Stimulated activated naive B cell treated with anti-CD40 and anti-IgM and Interleukin-4, amounts not matched to agents 10 μg/mL and 1 μg/mL and 100 μg/mL, for 72 hours (primary cell): ENCODE measurements at places on chromosomes 7 and 10.

- no peak for DNase-seq
Measured at GRCh38 chr7:132758986-132759385, 182.7 kb upstream of the PLXNA4 start.

DNA sequence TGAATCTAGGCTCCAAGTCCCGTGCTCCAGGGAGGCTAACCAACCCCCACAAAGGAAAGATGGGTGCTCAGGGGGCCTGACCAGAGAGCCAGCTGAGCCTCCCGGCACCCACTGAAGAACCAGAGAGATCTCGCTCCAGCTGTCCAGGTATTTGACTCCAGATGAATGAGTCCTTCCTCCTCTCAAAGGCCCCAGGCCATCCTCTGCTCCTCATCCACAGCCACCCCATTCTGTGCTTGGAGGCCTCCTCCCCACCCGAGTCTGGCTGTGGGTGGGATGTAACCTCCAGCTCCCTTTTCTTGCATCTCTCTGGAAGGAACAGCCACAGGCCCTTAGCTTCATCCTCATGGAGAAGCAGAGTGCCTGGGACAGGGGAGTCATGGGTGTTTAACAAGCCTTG is 44.6 kb downstream of the VSTM4 start:
- DNase-seq: no peak

GRCh38 chr10:68238371-68238770 is 6.5 kb upstream of the ATOH7 start:
- no peak for DNase-seq

- no peak for DNase-seq
Measured at GRCh38 chr7:151361193-151361959, 19.8 kb downstream of the NUB1 start.

DNA sequence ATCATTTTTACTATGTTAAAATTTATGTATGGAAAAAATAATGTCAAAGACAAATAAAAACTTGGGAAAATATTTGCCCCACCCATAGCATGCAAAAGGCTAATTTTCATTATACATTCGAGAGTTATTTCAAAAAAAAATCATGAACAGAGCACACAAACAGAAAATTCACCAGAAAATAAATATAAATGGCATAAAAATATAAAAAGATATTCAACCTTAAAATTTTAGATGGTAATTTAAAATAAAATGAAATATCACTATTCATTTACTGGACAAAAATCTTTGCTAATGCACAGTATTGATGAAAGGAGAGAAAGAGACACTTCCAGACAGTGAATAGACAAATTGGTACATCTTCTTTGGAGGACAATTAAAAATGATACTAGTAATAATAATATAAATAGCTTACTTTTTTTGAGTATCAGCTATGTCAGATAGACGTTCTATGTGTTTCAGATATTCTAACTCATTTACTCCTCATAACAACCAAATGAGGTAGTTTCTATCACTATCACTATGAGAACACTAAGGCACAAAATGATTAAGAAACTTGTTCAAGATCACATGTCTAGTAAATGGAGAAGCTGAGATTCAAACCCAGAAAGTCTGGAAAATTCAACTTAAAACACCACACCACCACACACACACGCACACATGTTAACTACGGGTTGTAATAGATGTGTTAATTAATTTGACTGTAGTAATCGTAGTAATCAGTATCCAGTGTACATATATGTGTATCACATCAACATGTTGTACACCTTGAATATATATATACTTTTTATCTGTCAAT is 63.0 kb downstream of the CCDC71L start:
- DNase-seq: no peak

DNA sequence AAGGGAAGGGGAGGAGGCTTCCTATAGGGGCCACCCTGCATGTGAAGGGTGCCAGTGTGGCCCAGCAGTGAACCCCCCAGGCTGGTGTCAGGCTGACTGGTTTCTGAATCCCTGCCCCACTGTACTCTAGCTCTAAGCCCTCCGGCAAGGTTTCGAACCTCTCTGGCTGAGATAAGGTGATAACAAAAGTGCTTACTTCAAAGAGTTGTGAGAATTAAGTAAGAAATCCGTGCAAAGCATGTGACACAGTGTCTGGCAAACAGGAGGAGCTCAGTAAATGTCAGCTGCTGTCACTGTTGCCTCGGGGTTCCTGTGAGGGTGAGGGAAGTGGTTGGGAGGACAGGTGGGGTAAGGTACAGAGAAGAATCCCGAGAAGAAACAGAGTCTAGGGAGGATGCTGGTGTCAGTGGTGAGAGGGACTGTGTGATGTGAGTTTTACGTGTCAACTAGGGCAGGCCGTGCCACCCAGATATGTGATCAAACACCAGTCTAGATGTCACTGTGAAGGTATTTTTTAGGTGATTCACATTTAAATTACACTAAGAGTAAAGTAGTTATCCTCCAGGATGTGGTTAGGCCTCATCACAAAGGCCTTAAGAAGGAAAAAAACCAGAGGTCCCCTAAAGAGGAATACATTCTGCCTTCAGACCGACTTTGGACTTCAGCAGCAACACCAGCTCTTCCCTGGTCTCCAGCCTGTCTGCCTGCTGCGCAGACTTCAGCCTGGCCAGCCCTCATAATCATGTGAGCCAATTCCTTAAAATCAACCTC is 64.4 kb downstream of the BPGM start:
- DNase-seq: no peak
